ENCODE measurements at places on chromosomes 13 and 19.
A peak's percentile ranks its signal among the peaks of the same experiment; 100 is the strongest.

- DNase-seq, result no peak
Measured at GRCh38 chr19:33622809-33623511, 1.2 kb downstream of the CHST8 start.

DNA sequence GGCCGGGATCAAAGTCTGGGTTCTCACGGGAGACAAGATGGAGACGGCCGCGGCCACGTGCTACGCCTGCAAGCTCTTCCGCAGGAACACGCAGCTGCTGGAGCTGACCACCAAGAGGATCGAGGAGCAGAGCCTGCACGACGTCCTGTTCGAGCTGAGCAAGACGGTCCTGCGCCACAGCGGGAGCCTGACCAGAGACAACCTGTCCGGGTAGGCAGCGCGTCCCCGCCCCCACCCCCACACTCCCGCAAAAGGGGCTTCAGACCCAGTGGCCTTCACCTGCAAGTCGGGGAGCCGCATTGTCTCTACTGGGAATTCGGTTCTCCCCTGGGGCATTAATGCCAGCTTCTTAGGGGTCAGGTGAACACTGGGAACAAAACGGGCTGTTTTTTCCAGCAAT lies 114.7 kb upstream of the MCF2L start:
- DNase-seq, result no peak

GRCh38 chr19:12867120-12868099 lies 13.8 kb downstream of the DNASE2 start:
- DNase-seq, result peak; percentile 68

DNA sequence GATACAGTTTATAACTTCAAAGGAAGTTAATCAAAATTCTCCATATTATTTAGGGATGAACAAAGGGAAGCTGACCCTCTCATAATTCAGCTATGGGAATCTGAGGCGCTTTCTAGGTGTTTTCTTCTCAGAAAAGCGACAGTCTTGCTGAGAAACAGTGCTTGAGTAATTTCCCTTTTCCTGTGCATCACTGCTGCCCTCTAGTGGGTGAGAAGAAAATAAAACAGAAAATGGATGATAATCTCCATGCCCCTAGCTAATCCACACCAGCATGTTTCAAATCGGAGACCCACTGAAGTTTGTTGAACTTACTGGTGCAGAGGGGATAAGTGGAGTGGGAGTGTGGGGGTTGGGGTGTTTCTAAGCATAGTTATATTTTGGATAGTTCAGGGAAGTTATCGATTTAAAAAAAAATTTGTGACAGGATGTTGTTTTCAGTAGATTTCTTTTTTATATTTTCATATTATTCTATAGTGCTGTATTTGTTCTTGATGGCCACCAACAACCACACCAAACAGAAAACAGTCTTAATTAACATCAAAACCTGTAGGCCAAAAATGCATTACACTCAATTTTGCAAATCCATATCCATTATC lies 21.4 kb downstream of the LCP1 start:
- peak; percentile 47 for DNase-seq

DNA sequence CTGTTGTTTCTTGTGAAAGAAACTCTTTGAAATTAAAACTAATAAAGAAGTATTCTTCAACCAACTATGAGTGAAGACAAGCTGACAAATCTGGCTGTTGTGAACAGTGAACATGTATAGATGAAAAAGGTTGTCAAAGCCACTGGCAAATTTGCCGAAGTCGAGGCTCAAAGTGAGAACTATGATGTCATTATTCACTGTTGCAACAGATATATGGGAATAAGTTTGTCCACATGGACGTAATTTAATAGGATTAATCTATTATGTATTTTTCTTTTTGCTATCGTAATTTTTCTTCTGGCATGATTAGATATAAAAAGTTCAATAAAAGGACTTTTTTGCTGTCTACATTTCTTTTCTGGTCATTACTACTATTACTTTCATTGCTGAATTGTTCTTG lies 223.2 kb upstream of the ZNF507 start:
- DNase-seq, result no peak

DNA sequence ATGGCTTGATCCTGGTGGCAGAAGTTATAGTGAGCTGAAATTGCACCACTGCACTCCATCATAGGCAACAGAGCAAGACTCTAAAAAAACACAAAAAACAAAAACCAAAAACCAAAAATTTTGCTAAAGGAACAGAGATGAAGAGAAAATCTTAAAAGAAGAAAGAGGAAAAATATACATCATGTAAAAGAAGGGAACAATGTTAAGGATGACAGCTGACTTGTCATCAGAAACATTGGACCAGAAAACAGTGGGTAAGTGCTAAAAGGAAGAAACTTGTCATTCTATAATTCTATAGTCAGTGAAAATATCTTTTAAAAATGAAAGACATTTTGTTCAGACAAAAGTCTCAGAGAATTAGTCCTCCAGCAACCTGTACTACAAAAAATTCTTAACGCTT lies 93.8 kb downstream of the WASF3 start:
- no peak for DNase-seq

- no peak for DNase-seq
Measured at GRCh38 chr13:45828256-45828968, 23.1 kb downstream of the SIAH3 start.
